ENCODE measurements at places on chromosomes 1 and 21. TPM values are rescaled to one million over a fixed set of nuclear protein-coding genes. Genes with fewer than 3 reads are reported as not detected.

Gene CCDC27
- total RNA-seq, result not detected

DNA sequence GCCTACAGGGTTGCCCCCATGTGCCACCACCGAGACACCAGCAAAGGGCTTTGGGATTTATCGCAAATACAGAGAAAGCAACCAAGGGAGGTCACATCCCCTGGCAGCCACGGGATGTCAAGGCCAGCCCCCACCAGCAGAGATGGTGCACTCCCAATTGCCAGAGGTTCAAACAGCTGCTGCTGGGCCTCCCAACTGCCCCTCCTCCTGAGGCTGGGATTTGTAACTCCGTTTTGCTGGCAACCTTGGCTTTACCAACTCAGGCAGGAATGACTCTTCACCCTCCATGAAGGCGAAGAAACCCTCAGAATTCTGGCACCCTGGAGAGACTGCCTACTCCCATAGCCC lies 11.6 kb downstream of the TMEM53 start:
- no peaks in the 10 kb centered on the region for H3K4me1 ChIP-seq
- no peaks in the 10 kb centered on the region for H3K36me3 ChIP-seq
- no peaks in the 10 kb centered on the region for H3K27me3 ChIP-seq
- H3K4me3 ChIP-seq, result no peak overlapping the region
- no peak overlapping the region for H3K27ac ChIP-seq

GRCh38 chr21:32134441-32135130 lies 144.3 kb downstream of the MIS18A start:
- H3K4me1 ChIP-seq, result peaks cover 7% of the 10 kb centered on the region
- no peak for DNase-seq
- no peak overlapping the region for H3K4me3 ChIP-seq
- H3K27ac ChIP-seq, result no peak overlapping the region
- peaks cover 72% of the 10 kb centered on the region for H3K27me3 ChIP-seq
- no peaks in the 10 kb centered on the region for H3K36me3 ChIP-seq

GRCh38 chr1:112698366-112699310 lies 8.3 kb downstream of the RHOC start:
- peak; percentile 36 for DNase-seq
- peaks cover 47% of the 10 kb centered on the region for H3K4me1 ChIP-seq
- no peak overlapping the region for H3K4me3 ChIP-seq
- no peaks in the 10 kb centered on the region for H3K27me3 ChIP-seq
- H3K36me3 ChIP-seq, result peaks cover 16% of the 10 kb centered on the region
- H3K27ac ChIP-seq, result no peak overlapping the region

Gene SPRR2F
- not detected for total RNA-seq

DNA sequence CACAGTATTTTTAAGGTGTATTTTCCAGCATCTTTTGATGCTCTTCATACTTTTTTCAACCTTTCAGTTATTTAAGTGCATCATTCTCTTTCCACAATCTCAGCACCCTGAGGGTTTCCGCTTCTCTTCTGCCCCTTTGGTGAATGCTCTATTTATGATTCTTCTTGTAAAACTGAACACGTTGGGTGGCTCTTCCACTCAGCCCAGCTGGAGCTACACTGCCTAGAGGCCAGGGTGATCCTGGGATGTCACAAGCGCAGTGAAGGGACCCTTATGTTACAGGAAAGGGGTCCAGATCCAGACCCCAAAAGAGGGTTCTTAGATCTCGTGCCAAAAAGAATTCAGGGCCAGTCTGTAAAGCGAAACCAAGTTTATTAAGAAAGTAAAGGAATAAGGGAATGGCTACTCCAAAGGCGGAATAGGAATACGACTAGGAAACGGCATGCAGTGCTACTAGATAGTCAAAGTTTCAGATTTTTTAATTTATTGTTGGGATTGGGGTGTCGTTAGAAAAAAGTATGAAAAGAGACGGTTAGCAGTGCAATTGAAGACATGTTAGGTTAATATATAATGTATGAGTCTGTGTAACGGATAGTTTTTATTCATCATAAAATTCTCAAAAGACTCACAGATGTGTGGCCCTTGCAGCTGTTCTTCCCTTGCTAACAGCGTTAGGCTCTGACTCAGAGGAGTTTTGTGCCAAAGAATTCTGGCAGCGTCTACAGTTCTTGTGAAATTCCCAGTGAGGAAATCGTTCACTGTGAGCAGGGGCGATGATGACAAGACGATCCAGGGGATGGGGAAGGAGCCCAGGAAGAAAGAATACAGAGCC lies 14.4 kb upstream of the ERVH48-1 start:
- H3K4me1 ChIP-seq, result peaks cover 16% of the 10 kb centered on the region
- DNase-seq, result peak; percentile 99
- H3K27ac ChIP-seq, result no peak overlapping the region
- H3K36me3 ChIP-seq, result no peaks in the 10 kb centered on the region

Gene ADAM30
- total RNA-seq, result not detected

DNA sequence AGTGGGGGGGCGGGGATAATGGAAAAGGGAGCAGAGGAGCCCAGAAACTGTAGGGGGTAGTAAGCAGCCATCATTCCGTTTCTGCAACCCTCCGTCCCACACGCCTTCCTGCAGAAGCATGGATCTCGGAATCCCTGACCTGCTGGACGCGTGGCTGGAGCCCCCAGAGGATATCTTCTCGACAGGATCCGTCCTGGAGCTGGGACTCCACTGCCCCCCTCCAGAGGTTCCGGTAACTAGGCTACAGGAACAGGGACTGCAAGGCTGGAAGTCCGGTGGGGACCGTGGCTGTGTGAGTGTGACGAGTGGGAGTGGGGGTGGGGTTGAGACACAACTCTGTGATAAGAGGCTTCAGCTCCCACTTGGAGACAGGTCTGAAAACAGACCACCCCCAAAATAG lies 706 bp downstream of the CREB3L4 start:
- H3K4me3 ChIP-seq, result peak overlapping the region; percentile 71
- H3K4me1 ChIP-seq, result peaks cover 24% of the 10 kb centered on the region
- DNase-seq, result no peak
- H3K27ac ChIP-seq, result peak overlapping the region; percentile 81
- H3K36me3 ChIP-seq, result peaks cover 3% of the 10 kb centered on the region

- no peaks in the 10 kb centered on the region for H3K36me3 ChIP-seq
- no peak overlapping the region for H3K4me3 ChIP-seq
- no peak overlapping the region for H3K27ac ChIP-seq
- no peaks in the 10 kb centered on the region for H3K27me3 ChIP-seq
Measured at GRCh38 chr21:43294194-43294902, 125.5 kb downstream of the CRYAA start.

- H3K36me3 ChIP-seq, result no peaks in the 10 kb centered on the region
- H3K4me3 ChIP-seq, result no peak overlapping the region
- no peak for DNase-seq
Measured at GRCh38 chr1:222023025-222023424, 281.1 kb upstream of the DUSP10 start.

- no peak for DNase-seq
- no peaks in the 10 kb centered on the region for H3K4me1 ChIP-seq
- H3K27me3 ChIP-seq, result peaks cover 38% of the 10 kb centered on the region
Measured at GRCh38 chr1:213531369-213532310, 456.1 kb upstream of the PROX1 start.

GRCh38 chr1:36818771-36819170 lies 215.5 kb downstream of the GRIK3 start:
- DNase-seq, result no peak
- no peak overlapping the region for H3K4me3 ChIP-seq
- no peaks in the 10 kb centered on the region for H3K36me3 ChIP-seq
- H3K4me1 ChIP-seq, result no peaks in the 10 kb centered on the region

DNA sequence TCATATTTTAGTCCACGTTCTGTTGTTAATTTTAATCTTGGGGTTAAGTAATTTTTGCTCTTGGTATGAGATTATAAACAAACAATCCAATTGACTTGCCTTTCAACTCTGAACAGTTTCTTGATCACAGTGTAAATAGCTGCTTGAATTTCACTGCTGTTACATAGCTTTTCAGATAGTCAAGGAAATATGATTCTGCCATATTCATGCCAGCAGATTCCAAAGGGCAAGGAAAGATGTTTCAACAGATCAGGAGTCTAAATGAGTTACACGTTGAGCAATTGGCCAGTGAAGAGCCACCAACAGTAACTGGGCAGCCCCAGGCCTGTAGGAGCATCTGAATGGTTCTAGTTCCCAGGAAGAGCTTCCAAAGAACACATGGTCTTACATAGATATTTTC lies 93.6 kb downstream of the LEPR start:
- H3K27ac ChIP-seq, result no peak overlapping the region
- H3K27me3 ChIP-seq, result peaks cover 77% of the 10 kb centered on the region
- H3K36me3 ChIP-seq, result no peaks in the 10 kb centered on the region
- no peak for DNase-seq

GRCh38 chr21:34824314-34824713 lies 155.5 kb downstream of the CLIC6 start:
- H3K27ac ChIP-seq, result no peak overlapping the region
- no peaks in the 10 kb centered on the region for H3K27me3 ChIP-seq
- no peaks in the 10 kb centered on the region for H3K4me1 ChIP-seq
- no peak for DNase-seq
- H3K4me3 ChIP-seq, result no peak overlapping the region
